ENCODE measurements at places on chromosomes 13 and 19.

DNA sequence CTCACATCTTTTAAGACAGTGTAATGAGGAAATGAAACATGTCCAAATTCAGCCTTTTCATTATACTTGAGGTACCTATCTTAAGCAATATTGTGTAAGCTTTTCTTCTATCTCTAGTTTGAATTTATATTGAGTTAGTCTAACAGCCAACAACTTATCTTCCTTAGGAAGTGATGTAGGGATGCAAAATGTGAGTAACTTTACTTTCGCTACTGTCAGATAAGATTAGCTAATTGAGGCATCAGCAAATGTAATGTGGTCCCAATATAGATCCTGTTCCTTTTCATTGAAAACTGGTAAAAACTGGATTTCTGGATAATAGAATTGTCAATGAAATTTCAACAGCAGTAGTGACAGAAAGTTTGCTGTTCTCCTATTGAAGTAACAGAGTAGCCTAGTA is 902.2 kb downstream of the GPC5 start:
- DNase-seq: no peak

DNA sequence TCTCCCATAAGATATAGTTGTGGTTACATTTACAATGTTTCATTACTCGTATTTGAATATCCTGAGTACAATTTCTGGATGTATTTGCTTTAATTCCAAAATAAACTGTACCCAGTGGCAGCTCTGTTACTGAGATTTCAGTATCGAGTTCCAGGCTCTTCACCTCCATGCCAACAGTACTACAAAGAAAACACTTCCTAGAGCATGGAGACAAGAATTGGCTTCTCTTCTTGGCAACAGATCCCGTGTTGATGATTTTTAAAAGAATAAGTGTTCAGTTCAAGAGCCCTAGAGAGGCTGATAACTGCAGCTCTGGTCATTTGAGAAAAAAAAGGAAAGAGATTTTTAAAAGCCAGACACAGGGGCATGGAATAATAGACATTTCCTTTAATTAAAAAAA is 302.8 kb downstream of the EFNB2 start:
- DNase-seq: no peak

- no peak for DNase-seq
Observed at GRCh38 chr19:29533578-29534544, 8.1 kb downstream of the VSTM2B start.

DNA sequence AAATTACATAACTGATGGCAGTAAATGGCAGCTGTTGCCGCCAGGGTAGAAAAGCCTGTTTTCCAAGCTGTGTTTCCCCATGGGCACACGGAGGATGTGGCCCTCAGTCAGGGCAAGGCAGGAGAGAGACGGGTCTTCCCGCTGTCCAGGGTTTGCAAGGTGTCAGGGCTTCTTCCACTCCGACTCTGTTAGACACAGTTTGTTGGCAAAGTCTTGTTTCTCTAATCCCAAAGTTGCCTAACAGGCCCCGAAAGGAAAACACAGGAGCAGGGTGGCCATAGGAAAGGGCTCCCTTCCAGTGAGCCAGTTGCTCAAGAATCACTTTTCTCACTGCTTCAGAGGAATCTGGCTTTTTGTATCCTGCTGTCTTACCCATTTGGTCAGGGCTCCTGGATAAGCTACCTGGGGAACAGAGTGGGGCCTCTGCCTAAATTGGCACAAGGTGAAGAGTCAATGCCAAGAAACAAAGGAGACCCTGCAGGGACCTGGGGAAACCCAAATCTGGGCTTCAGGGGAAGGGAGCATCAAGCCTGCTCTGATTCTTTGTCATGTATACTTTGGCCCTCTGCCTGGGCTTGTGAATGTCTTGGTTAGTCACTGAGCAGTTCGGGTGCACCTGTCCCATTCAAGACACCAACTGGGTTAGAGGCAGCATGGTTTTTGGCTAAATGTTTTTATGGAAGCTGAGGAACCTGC is 29.0 kb upstream of the CXCL17 start:
- DNase-seq: no peak

GRCh38 chr13:112889351-112890290 is 79.4 kb upstream of the MCF2L start:
- no peak for DNase-seq

- no peak for DNase-seq
Observed at GRCh38 chr13:26465514-26465913, 92.0 kb upstream of the WASF3 start.

DNA sequence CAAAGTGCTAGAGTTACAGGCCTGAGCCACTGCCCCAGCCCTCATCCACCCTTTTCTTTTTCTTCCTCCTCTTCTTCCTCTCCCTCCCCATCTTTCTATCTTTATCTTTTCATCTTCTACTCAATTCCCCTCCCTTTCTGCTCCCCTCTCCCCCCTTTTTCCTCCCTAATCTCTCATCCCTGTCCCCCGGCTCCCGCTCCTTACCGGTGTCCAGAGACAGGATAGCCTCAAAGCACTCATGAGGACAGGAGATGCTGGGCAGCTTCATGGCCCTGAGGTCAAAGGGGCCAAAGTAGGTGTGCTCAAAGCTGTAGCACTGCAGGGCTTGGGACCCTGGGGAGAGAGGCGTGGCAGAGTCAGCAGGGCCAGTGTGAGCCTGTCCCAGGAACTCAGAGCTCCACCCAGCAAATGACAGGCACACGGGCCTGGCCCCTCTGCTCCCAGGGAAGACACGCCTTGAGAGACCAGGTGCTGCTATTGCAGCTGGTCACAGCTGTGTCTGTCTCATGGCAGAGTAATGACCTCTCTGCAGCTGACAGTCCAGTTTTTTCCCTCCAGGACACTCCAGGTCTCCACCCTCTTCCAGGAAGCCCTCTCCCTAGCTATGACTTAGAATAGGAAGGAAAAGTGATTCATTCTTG is 2.6 kb downstream of the LYPD5 start:
- DNase-seq: no peak

- DNase-seq: no peak
Observed at GRCh38 chr13:55999709-56000108, 1141.0 kb upstream of the PRR20A start.

DNA sequence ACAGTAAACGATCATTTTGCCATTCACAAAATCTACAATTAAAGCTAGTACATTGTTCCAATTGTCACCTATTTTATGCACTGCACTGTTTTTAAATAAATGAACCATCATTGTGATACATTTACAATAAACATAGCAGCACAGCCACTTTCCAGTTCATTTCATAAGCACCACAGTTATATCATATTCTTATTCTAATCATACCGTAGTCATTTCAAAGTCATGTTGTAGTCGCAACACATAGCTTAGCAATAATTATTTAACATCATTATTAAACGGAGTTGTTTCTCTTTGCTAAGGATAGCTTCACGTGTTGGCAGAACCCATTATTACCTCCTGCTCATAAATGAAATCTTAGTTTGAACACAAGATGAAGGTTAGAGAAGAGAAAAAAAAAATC is 2.2 kb upstream of the PCDH9 start:
- no peak for DNase-seq

DNA sequence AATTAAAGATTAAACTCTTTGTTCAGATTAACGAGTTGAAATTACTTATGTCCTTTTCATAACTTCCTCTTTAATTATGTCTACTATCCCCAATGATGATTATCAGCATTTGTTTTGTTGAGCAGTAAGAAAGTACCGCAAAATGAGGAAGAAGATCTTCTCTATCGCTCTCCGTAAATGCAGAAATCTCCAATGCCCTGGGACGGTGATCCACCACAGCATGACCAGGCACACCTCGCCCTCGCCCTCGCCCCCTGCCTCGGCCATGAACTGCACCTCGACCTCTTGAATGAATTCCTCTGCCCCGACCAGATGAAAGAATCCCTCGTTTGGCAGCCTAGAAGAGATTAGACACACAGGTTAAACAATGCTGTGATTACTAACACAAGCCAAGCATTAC is 69.1 kb downstream of the RBM26 start:
- no peak for DNase-seq

DNA sequence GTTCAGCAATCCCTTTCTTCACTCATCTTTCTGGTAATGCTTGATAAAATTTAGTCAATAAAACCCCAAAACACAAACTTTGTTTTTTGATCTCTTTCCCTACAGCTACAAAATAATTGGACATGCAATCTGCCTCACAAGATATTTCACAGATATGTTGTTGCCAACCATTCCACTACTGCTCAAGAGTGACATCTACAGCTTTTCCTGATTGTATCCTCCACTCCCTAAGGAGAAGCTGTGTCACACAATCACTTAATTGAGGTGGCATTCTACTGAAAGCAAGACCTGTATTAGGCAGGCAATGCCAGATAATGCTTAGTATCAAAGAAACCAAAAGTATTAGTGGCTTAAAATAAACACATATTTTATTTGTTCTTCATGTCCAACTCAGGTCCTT is 1646.2 kb upstream of the SPRY2 start:
- DNase-seq: no peak

GRCh38 chr13:27035892-27036235 is 135.7 kb downstream of the USP12 start:
- DNase-seq: peak; percentile 39

DNA sequence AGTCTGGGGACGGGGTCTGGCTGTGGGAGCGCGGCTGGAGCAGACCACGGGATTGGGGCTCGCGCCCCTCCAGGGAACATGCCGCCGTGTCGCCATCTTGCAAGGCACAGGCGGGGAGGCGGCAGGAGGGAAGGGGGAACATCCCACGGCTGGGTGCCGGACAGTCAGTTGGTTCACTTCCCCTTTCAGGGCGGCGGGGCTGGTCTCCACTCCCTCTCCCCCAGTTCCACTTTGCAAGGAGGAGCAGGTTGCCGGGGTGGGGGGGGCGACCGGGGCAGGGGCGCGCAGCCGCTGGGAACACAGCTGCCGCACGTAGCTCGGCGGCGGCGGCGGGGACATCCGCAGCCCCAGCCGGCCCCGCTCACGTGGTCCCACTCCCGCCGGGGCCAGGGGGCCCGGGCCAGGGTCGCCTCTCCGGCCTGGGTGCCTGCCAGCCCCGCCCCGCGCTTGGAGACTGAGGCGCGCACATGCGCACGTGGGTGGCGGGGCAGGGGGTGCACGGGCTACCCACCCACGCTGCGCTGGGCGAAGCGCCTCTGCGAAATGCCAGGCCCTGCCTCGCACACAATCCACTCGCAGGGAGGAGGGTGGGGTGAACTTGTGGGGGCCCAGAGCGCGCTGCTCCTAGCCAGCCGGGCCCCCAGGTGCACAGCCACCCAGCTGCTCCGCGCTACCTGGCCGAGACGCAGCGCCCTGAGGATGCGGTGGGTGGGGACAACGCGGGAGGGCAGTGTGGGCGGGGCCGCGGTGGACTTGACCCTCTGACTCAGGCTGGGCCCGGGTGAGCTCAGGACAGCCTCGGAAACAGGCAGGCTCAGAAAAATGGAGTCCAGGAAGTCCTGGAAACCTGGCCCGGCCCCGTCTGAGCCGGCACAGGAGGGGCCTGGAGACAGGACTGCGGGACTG is 6.4 kb downstream of the KLF16 start:
- DNase-seq: peak; percentile 77

- DNase-seq: no peak
Observed at GRCh38 chr19:56393119-56394012, at the start of gene ZNF582. TSS of gene ZNF582 (minus strand) at chr19:56393534. CDS start at chr19:56391752, 1,782 bp downstream.

DNA sequence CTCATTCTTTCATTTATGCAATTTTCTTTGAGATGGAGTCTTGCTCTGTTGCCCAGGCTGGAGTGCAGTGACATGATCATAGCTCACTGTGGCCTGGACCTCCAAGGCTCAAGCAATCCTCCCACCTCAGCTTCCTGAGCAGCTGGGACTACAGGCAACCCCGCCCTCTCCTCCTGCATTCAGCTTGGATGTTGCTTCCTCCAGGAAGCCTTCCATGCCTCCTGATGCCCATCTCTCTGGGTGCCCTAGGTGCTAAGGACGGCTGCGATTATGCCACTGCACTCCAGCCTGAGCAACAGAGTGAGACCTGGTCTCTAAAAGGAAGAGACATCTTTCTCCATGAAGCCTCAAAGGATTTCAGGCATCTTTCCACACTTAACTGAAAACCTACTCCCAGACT is 161.8 kb downstream of the PTPRS start:
- DNase-seq: no peak

DNA sequence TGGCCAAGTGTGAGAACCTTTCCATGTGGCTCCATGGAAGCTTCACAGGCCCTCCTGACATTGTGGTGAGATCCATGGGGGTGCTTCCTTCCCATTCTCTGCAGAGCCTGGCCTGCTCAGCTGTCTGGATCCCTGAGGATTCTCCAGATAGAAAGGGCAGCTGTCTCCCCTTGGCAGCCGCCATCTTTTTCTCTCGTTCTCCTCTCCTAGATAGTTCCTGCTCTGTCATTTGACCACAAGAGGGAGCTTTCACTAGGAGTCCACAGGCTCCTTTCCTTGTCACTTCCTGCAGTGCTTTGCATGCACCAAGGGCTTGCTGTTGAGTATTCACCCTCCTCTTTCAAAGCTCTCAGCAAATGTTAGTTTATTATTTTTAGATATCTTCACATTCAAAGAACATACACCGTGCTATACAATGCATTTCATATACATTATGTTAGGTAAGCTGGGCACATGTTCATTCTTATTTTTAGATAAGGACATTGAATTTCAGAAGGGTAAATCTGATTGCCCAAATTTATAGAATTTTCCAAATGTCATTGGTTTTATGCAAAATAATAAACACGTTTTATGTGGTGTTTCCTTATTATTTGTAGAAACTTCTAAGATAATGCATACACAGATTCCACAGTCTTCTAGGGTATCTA is 133.2 kb downstream of the FRY start:
- peak; percentile 48 for DNase-seq

- no peak for DNase-seq
Observed at GRCh38 chr19:18645035-18645511, 8.2 kb downstream of the KLHL26 start.

DNA sequence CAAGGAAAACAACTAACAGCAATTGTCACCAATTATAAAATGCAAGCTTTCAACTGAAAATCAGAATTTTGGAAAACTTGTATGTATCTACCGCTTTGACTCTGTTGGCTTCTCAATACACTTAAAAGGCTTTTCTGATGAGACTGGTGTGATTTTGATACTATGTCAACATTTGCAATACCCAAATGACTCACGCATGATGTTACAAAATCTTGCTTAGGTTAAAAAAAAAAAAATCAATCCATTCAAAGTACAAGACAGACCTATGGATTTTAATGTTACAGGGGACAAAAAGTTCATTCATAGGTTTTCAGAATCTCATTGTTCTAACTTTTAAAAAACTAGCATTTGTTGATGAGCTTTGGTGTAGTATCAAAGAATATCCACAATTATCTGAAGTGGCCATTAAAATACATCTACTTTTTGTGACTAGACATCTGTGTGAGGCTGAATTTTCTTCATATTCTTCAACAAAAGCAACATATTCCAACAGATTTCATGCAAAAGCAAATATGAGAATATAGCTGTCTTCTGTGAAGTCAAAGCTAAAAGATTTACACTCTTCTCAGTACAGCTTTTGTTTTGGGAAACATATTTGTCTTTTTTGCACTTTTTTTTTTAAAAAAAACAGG is 10.7 kb downstream of the ELF1 start:
- no peak for DNase-seq

GRCh38 chr19:35501684-35502083 is 11.4 kb upstream of the KRTDAP start:
- no peak for DNase-seq

GRCh38 chr13:40376867-40377535 is 289.4 kb downstream of the FOXO1 start:
- no peak for DNase-seq

GRCh38 chr19:18271433-18271841 is 2.8 kb downstream of the IQCN start:
- DNase-seq: no peak

GRCh38 chr13:112716841-112717520 is 27.1 kb downstream of the ATP11A start:
- no peak for DNase-seq

Data from RCC 7860 (cell line).